ENCODE measurements at places on chromosomes 4 and X.

GRCh38 chr4:145930592-145930991, 8.0 kb downstream of the ZNF827 start:
- DNase-seq, result no peak

- no peak for DNase-seq
Measured at GRCh38 chrX:63889001-63889400, 104.0 kb upstream of the ARHGEF9 start.

- no peak for DNase-seq
Measured at GRCh38 chr4:24686866-24687692, 102.7 kb upstream of the DHX15 start.

DNA sequence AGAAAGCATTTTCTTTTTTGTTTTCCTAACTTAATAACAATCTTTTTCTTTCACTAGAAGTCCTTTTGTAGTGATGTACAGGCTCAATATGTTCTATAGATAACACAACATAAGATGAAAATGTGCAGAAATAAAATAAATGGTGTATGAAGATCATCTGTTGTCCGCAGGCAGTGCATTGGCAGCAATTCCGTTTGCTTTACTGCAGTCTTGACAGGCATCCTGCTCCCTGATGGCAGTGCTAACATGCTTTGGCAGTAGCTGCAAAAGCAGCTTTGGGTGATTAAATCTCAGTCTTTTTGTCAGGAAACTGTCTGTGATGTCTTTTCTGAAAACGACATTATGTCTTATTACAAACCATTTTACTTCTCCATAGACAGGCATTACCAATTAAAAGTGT, 131.4 kb downstream of the TRAM1L1 start:
- DNase-seq, result no peak

GRCh38 chrX:148417934-148418333, 82.5 kb upstream of the AFF2 start:
- DNase-seq, result no peak

GRCh38 chr4:107147873-107148272, 111.8 kb upstream of the DKK2 start:
- no peak for DNase-seq

DNA sequence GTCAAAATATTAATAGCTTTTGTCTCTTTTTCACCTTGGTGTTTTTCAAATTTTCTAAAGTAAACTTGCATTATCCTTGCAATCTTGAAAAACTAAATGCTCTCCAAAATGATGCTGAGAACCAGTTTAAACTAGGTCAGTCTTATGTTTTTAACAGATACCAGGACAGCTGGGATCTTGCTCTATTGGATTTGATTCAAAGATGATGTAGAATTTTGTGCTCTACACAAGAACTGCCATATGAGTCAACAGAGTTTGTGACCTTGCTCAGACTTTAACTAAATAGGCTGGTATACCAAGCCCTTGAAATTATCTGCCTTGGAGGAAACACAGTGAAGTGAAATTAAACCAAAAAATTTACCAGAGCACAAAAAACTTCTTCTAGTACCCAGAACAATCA, 991.1 kb downstream of the STPG2 start:
- DNase-seq, result no peak
